AG10803 (cell line): ENCODE measurements at places on chromosomes 3 and 15.
A peak's percentile ranks its signal among the peaks of the same experiment; 100 is the strongest.

DNA sequence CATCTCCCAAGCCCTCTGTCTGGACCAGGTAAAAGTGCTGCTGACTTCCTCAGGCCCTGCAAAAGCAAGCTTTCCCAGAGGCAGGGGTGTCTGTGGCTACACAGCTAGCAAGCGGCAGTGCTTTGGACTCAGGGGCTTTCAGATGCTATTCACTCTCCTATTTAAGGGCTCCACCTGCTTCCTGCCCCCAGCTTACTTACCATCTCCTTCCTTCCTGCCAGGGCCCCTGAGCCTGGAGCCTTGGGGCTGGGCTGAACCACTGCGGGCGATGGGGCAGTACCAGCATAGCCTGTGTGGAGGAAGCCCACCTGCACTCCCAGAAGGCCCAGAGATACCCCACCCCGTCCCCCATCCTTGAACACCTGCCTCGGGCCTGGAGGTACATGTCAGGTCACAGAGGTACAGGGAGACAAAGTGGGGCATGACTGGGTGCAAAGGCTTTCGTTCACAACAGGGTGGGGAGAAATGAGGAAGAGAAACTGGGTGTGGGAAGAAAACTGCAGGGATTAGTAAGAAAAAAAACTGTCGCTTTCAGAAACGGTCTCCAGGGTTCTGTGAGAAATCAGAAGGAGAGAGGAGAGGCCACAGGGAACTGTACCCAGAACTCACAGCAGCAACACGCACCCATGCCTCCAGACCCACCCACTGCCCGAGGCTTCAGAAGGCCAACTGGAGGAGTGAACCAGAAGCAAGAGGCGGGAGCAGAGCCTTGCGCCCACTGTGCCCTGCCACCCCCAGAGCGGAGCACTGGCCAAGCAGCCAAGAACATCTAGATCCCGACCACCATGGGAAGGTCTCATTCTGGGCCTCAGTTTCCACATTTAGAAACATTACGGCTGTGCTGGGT lies 49.5 kb downstream of the CCDC12 start:
- no peak for DNase-seq

- peak; percentile 56 for DNase-seq
Observed at GRCh38 chr15:90001683-90002427, 731 bp downstream of the ZNF710 start.

DNA sequence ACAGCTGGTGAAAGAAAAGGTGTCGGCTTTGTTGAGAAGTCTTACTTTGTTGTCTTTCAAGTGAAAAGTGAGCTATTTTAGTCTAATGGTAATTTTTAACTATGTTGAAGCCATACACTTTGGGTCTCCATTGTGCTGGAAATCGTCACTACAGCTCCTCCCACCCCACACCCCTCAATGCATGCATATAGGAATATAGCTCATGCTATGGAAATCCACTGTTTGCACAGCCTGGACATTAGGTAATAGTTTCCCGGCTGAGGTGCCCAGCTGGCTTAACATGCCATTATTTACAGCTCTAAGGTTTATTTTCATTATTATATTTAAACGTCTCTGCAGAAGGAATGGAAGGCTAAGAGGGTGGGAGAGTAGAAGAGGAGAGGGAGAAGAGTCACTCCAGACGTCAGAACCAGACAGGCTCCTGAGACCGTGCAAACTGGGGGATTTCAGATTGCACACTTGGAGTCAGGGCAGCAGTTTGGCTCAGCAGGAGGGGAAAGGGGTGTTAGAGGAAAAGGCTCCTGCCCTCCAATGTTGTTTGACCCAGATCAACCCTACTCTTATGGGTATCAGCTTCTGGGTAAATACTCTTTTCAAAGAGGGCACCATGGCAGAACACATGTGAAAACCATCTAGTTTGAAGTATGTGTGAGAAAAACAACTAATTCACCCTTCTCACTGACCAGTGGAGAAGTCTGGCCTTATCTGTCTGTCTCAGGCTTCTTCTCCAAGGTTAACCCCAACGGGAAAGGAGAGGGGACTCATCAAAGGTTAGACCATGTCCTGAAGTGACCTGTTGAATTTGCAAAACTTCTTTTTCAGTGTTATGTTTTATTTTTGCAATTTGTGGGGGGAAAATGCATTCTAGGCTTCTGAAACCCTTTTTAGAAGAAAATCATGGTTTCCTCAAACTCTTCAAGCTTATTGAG lies 218.7 kb upstream of the CTDSPL start:
- DNase-seq: no peak

GRCh38 chr15:86855307-86856291 lies 775.9 kb downstream of the AGBL1 start:
- DNase-seq: peak; percentile 2

- no peak for DNase-seq
Observed at GRCh38 chr15:58588096-58588495, 156.3 kb downstream of the LIPC start.

DNA sequence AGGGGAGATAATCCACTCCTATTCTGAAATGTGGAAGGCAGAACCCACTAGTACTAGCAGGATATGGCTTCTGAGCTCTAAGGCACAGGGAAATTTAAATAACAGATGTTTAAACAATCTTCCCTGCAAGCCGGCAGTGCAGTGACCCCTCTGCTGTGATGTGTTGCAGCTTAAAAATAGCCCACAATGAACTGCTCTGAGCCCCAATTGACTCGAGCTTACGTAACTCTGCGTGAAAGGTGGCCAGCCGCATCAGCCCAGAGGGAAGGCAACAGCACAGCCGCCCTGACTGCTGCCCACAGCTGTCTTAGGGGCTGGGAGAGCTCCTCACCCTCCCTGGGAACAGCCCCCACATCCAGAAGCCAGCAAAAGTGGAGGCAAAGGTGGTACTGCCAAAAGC lies 12.5 kb upstream of the CAMKV start:
- DNase-seq: no peak

- no peak for DNase-seq
Observed at GRCh38 chr15:59206623-59207183, at the start of gene LDHAL6B. LDHAL6B (plus strand) TSS chr15:59206843; CDS start chr15:59206941, 98 bp downstream.

DNA sequence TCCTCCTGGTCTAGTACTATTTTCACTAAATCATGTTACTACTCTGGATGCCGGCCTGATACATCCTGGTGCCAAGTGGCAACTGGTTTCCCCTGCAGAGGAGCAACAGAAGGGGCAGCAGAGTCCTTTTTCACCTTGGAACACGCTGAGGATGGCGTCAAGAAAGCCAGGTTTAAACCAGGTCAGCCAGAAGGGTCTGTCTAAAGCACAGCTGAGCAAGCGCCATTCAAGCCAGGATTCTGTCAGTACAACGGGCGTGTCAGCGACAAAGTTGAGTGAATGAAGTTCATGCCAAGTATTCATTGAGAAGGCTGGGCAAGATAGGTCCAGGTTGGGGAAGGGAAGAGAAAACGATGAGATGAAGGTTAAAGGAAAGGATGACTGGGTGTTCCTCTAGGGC lies 88.2 kb downstream of the FBN1 start:
- DNase-seq: no peak

- no peak for DNase-seq
Observed at GRCh38 chr3:195461594-195462307, 18.9 kb upstream of the ACAP2 start.

DNA sequence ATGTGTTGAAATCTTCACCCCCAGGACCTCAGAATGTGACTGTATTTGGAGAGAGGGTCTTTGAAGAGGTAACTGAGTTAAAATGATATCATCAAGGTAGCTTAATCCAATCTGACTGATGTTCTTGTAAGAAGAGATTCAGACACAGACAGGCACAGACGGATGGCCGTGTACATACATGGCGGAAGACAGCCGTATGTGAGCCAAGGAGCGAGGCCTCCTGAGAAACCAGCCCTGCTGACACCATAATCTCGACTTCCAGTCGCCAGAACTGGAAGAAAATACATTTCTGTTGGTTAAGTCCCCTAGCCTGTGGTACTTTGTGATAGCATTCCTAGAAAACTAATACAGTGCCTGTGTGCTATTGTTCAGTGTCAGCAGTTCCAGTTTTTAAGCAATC lies 73.6 kb downstream of the APBA2 start:
- no peak for DNase-seq

- no peak for DNase-seq
Observed at GRCh38 chr3:83048556-83048955, 1287.1 kb upstream of the GBE1 start.

GRCh38 chr15:51967583-51967982 lies 4.0 kb downstream of the LEO1 start:
- DNase-seq: no peak

GRCh38 chr3:185943760-185944106 lies 5.9 kb upstream of the TRA2B start:
- no peak for DNase-seq

- no peak for DNase-seq
Observed at GRCh38 chr3:184426691-184427141, 46.9 kb downstream of the CHRD start.

DNA sequence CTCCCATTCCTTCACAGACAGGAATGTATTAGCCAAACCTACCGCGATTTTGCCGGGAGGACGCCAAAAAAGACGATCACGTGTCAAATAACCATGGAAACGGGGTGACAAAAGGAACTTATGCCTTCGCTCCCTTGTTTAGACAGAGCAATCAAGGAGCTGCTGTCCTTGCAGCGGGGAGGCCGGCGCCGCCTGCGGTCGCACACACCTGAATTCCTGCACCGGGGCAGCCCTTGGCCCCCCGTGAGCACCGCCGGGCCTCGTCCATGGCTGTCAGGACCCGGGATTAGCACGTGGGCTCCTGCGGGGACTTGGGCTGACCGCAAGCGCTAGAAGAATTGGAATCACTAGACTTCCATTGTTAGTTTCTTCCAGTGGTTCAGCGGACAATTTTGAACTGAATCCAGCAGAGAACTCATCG lies 193.1 kb downstream of the SHQ1 start:
- DNase-seq: no peak

GRCh38 chr3:67739851-67740250 lies 85.4 kb upstream of the SUCLG2 start:
- DNase-seq: no peak

- DNase-seq: no peak
Observed at GRCh38 chr15:64753480-64754185, 21.8 kb downstream of the RBPMS2 start.

DNA sequence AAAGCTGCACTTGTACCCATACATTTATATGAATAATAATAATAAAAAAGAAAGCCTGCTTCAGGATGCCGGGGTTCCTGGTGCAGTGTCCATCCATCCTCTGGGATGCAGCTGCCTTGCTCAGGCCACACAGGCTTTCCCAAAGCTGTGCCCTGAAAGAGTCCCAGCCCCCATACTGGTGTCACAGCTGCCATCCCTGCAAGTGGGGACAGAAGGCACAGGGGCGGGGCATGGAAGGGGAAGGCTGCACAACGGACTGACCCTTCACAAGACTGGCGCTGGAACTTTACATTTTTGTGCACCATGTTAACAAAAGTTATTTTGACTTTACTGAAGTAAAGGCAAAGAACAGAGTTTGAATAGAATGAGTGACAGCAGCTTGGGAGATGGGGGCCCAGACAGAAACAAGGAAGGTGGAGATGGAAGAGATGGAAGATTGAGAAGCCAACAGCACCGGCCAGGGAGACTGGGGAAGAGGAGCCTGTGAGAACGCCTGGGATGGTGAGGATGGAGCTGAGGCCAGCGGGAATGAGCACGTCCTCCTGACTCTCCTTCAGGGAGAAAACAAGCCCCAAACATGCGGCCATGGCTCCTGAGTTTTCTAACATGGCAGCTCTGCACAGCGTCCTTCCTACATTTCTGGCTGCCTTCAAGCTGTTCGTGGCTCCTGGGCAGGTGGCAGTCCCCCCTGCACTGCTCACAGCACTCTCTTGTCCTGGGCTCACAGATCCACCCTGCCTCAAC lies 73.1 kb downstream of the ABTB1 start:
- DNase-seq: no peak

- no peak for DNase-seq
Observed at GRCh38 chr3:15562560-15562959, 38.8 kb downstream of the HACL1 start.

DNA sequence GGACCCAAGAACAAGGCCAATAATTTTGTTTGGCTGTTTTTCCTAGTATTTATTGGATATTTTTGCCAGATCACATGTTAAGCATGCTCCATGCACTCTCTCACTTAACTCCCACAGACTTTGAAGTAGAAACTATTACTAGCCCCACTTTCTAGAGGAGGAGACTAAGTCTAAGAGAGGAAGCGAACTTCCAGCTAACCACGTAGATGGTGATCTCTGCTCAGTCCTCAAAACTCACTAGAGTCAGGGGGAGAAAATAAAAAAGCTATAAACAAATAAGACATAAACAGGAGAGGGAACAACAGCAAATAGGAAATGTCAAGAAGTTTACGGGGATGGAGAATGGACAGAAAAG lies 481.0 kb upstream of the PROK2 start:
- no peak for DNase-seq

- DNase-seq: no peak
Observed at GRCh38 chr3:18223571-18223970, 201.6 kb downstream of the SATB1 start.

- peak; percentile 65 for DNase-seq
Observed at GRCh38 chr15:56760186-56760585, 26.9 kb upstream of the ZNF280D start.

- no peak for DNase-seq
Observed at GRCh38 chr3:21271606-21272016, 479.4 kb downstream of the ZNF385D start.

- no peak for DNase-seq
Observed at GRCh38 chr15:90915808-90916440, 12.8 kb downstream of the MAN2A2 start.

DNA sequence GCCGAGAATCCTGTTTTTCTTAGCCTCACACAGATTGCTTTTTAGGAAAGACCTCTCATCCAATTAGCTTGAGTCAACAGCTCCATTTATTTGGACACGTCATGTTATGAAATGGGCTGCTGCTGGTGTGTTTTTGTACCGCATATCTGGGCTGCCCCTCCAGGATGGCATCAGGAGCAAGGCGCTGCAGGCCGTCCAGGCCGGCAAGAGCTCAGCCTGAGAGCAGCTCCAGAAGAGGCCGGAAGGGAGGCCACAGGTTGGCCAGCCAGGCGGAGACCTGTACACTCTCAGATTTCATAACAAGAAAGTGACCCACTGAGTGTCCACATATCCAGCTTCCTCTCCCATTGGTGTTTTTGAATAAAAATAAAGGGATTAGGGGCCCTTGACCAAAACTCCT lies 28.3 kb downstream of the FOXL2NB start:
- no peak for DNase-seq

DNA sequence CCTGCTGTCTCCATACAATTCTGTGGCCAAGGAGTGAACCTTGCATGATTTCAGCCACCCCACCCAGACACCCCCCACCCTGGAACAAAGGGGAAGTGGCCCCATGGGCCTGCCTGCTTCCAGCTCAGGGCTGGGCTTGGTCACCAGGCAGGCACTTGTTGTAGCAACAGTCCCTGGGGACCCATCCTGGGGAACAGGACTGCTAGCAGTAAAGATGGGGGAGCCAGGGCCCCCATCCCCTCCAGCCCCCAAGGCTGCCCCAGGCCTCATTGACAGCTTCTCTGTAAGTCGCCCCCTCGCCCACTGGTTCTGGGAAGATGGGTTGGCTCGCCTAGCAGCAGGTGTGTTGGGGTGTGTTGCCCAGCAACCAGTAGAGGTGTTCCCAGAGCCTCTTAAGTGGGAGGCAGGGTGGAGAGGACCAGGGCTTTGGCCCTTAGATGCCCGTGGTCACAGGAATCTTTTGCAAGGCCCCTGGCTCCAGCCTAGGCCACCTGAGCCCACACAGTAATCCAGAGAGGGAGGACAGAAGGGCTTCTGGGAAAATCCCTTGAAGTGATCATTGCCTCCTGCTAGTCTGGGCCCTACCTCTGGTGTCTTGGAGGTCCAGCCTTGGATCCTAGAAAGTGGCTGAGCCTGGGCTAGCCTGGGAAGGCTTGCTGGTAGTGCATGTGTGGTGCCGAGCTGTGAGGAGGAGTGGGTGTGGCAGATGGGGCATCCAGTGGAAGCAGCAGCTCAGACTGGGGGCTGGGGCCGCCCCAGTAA lies 48.9 kb downstream of the CYP11A1 start:
- peak; percentile 55 for DNase-seq
